Urinary bladder (tissue), 4 donors: ENCODE measurements at places on chromosomes 1 and 21. TPM values are rescaled to one million over a fixed set of nuclear protein-coding genes. Genes with fewer than 3 reads are reported as not detected.

Gene PRAMEF20
- not detected for total RNA-seq

Gene CRB1
- 0.58 TPM for total RNA-seq

GRCh38 chr1:234475167-234475793 is 3.7 kb downstream of the TARBP1 start:
- no peak for DNase-seq

DNA sequence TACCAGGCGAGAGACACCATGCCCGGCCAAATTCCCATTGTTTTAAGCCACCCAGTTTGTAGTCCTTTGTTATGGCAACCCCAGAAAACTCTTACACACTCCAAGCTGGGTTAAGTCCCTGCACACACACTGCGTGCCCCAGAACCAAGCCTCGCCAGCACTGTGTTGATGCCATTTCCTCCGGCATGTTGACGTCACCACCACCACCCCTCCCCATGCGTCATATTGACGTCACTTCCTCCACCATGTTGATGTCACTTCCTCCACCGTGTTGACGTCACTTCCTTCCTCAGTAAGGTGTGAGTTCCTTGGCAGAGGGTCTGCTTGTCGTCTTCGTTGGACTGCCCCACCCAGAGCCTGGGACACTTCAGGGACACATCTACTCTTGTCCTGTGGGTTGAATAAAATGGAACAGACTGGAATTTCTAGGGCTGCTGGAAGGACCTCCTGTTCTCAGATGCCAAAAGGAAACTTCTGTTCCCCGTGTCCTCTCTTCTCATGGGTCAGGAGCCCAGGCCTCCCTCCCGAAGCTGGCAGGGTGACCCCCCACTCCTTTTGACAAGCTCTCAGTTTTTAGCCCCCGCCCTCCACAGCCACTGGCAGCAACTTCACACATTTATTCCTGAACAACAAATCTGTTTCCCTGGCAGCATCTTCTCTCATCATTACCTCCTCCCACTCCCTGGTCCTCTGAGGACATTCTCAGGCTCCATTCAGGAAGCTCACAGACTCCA is 643.3 kb downstream of the NPHP4 start:
- no peak for DNase-seq

GRCh38 chr1:54105736-54106269 is 47.0 kb downstream of the CDCP2 start:
- no peak for DNase-seq

Gene FCRLA
- 0.48 TPM for total RNA-seq

DNA sequence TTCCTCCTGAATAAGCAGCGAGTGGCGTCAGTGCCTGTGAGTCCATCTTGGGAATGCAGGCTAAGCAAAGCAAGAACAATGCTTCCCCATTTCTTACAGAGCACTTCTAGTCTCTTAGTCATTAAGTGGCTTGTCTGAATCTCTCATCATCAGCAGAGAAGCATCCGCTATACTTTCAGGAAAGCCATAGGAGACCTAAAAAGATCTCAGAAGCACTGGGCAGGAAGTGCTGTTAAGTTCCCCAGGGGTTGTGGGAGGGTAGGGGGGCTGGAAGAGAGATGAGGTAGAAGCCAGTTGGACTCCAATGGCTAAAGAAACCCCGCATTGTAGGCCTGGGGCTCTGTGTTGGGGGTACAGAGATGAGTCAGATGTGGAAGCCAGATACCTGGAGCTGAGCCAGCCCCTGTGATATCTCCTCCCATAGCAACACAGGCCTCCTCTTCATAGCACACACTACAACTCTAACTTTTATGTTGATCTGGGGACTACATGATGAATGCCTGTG is 44.9 kb downstream of the SYT6 start:
- no peak for DNase-seq

DNA sequence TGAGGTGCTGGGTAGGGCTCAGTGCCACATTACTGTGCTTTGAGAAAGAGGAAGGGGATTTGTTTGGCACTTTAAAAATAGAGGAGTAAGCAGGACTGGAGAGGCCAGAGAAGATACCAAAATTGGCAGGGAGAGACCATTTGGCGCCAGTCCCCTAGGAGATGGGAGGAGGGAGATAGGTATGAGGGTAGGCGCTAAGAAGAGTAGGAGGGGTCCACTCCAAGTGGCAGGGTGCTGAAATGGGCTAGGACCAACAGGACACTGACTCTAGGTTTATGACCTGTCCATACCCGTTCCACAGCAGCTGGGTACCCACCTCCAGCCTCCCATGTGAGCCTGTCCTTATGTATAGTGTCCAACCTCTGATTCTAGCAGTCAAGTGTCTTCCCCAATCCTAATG is 1.0 kb upstream of the CRTC2 start:
- DNase-seq: no peak

Gene GUCA2B
- not detected for total RNA-seq

DNA sequence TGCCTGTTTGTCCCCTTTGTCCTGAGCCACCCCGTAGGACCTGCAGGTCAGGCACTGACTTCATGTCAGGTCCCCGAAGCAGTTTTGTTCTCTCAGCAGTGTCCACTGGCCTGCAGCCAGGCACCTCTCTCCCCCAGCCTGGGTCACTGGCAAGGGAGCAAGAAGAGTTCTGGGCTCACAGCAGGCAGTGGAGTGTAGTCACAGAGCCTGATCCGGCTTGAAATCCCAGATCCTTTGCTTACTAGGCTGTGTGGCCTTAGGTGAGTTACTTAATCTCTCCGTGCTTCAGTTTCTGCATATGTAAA is 34.2 kb downstream of the L1TD1 start:
- DNase-seq: no peak

DNA sequence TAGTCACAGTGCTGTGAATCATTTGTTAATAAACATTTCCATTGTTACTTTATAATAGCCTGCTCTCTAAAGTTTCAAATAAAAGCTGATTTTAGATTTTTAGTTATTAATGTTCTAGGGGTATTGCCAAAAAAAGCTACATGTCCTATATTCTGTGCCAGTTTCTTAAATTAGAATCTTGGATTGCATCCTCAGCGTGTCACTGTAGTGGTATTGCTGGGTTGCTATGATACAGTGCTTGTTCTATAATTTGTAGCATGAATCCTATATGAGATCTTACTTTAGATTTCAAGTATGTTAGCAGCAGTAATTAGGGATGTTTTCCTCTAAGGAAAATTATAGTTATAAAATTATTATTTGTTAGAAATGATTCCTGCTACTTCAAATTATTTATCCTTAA is 16.4 kb downstream of the PPP2R5A start:
- DNase-seq: no peak

DNA sequence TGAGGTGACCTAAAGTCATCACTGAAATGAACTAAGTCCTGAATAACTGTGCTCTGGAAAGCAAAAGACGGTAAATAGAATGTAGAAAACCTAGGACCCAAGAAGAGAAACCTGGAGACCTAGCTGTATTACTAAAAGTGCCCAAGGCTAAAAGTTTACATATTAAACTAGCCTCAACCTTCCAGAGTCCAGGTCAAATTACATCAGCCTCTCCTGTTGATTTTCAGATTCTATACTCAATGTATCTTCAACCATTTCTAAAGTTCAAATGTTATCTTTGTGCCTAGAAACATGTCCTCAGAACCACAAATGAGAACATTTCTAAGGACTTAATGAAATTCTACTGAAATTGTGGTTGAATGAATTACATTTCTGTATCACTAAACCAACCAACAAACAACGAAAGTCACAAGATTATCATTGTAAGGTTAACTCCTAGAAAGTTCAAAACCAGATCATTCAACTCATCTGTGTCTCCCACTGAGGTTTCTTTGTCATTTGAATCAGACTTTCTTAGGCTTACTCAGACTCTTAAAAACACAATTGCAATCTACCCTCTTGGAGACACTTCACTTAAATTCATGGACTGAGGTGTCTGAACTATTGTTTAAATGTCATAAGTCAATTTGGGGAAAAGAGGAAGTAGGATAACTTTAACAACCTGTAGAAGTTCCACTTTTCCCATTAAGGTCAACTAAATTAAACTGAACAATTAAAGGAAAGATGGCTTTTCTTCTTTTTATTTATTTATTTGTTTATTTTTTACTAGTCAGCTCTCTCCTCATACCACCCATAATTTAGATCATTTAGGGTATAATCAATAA is 207.7 kb downstream of the BARHL2 start:
- no peak for DNase-seq

DNA sequence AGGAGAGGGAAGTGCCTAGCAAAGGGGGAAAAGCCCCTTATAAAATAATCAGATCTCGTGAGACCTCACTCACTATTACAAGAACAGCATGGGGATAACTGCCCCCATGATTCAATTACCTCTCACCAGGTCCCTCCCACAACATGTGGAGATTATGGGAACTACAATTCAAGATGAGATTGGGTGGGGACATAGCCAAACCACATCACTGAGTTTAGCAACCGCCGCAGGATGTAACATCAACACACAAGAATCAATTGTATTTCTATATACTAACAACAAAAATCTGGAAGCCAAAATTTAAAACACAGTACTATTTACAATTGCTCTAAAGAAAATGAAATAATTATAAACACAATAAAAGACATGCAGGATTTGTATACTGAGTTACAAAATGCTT is 21.9 kb downstream of the DIRAS3 start:
- DNase-seq: no peak

Gene TRABD2B
- 2.4 TPM for total RNA-seq

Gene LCE1C
- total RNA-seq: not detected

- DNase-seq: no peak
These were observed 8.8 kb upstream of the TIAM1 start for GRCh38 chr21:31352836-31353235.

Gene TGFB2
- total RNA-seq: 32.8 TPM

- DNase-seq: no peak
These were observed 4.8 kb downstream of the PHACTR4 start for GRCh38 chr1:28374297-28374696.

Gene KPRP
- not detected for total RNA-seq

GRCh38 chr1:6435547-6435946 is 11.0 kb downstream of the ESPN start:
- no peak for DNase-seq

- no peak for DNase-seq
These were observed 13.4 kb downstream of the PLA2G5 start for GRCh38 chr1:20083178-20083944.

DNA sequence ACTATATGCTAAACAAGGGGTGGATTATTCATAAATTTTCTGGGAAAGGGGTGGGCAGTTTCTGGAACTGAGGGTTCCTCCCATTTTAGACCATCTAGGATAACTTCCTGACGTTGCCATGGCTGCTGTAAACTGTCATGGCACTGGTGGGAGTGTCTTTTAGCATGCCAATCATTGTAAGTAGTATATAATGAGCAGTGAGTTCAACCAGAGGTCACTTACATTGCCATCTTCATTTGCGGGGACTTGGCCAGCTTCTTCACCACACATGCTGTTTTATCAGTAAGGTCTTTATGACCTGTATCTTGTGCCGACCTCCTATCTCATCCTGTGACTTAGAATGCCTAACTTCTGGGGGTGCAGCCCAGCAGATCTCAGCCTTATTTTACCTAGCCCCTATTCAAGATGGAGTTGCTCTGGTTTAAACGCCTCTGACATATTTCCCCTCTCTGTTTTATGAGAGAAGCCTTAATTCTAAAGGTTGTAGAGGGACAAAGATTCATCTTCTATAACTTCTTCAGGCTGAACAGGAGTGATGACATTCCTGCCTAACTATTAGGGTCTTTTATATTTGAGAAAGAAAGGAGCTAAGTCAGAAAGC is 60.4 kb downstream of the DIP2A start:
- DNase-seq: no peak

DNA sequence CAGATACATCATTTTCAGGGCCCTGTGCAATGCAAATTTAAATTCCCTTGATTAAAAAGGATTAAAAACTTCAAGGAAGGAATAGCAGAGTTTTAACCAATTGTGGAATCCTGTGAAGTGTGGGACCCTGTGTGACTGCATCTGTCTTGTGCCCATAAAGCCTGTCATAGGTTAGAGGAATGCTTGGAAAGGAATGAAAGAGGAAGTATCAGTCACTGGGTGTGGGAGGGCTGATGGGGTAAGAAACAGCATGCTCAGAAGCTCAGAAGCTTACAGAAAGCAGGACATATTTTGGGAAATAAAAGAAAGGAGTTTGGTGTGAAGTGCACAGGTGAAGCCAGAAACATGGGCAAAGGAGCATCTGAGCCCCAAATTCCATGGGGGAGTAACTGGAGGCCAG is 150.8 kb upstream of the ETV3 start:
- DNase-seq: no peak

DNA sequence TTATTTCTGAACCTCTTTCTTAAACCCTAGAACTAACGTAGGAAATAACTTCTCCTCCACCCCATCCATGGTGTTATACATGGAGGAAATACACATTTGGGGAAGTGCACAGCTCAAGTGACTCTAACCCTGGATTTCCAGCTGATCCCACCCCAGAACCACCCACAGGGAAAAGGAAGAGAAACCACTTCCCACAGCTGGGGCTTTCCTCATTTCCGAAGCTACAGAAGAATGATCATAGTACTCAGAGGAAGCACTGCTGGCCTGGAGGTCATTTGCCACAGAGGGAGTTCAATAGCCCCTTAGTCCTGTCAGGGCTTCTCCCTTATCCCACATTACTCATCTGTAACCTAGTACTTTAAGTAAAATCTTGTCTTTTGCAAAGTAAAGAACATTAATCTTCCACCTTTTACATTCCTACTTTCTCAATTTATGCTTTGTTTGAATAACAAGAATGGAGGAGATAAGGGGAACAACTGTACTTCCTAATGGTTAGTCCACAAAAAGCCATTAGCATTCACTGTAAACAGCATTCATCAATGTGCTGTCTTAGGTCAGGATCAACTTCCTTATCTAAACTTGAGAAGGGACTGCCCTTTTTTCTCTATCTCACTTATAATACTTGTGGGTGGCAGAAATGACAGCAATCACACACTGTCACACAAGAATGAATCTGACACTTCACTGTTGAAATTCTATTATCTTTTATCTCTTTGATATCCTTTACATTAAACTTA is 63.0 kb upstream of the RGS1 start:
- DNase-seq: no peak

DNA sequence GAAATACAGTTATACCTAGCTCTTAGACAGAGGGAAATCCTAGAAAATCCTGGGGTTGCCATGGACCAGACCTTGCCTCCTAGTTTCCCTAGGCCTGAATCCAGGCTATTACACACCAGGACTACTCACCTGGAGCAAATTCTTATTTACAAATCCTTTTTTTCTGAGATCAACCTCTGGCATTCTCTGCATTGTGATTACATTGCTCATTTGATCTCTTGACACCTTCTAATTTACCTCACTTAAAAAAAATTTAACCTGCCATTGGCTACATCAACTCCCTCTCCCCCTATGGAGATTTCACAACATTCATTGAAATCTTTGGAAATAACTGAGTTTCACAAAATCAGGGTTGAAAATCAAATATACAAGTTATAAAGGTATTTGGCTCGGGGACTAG is 2.9 kb upstream of the C1orf105 start:
- DNase-seq: no peak
